ENCODE measurements at places on chromosomes 16 and 17.

DNA sequence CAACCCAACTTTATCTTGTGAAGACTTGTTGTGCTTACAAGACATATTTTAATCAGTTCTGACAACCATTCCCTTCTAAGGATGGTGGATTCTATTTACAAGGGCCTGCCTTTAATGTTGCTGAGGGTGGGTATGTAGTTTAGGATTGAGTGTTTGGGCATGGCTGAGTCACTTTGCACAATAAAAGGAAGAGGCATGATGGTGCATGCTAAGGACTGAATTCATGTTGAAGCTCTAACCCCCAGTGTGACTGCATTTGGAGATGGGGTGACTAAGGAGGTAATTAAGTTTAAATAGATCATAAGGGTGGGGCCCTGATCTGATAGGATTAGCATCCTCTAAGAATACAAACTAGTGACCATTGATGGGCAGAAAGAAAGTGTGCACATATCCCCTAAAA lies 196.1 kb upstream of the HS3ST3A1 start:
- no peak for DNase-seq

DNA sequence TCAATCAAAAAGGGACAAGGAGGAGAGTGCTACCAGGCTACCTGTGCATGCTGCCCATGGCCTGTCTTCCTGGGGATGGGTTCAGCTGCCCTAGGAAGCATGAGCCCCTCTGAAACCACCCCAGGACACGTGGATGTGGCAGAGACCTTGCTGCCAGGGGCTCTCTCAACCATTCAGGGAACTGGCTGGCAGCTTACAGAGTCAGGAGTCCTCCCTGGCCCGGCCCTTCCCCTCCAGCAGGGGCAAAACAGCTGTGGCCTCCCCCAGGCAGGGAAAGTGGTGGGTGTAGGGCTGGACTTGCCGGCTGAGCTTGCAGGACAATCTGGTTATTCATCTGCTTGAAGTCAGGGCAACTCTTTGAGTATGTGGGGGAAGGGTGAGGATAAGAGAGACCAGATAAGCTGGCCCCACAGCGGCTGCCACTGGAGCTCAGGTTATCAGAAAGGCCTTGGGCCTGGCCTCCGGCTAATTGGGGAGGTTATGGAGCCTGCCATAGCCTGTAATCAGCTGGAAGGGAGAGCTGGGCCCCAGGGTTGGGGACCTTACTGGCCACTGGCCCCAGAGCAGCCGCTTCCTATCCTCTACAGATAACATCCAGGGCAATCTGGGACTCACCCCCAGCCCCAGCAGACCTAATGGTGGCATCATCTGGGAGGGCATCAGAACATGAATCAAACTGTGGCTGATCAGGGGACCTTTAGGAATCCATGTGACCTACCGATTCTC lies 5.6 kb upstream of the TBX2 start:
- peak; percentile 13 for DNase-seq

GRCh38 chr16:79055251-79055970 lies 545.1 kb downstream of the MAF start:
- DNase-seq, result no peak

GRCh38 chr16:23836404-23837311 lies 875 bp downstream of the PRKCB start:
- peak; percentile 37 for DNase-seq

GRCh38 chr17:42109086-42109485 lies 3.4 kb downstream of the DHX58 start:
- no peak for DNase-seq

DNA sequence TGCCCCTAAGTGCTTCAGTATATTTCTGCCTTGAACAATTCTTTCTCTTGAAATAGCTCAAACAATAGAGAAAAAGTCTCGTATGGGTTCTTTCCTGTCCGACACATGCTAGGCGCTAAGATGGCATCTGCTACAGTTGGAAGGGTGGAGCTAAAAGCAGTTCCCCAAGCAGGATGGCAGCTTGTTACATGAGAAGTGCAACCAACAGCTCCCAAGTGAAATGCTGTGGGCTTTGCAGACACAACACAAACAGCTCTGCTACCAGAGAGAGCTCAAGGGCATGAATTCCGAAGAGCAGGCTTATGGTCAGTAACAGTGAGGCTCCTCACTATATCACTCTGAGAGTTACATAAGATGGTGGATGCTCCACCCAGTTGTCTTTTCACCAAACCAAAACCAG lies 83.8 kb downstream of the VPS53 start:
- no peak for DNase-seq

GRCh38 chr17:77353684-77354419 lies 213.1 kb downstream of the SEC14L1 start:
- no peak for DNase-seq

GRCh38 chr16:88700636-88701482 lies 5.3 kb downstream of the RNF166 start:
- no peak for DNase-seq

- no peak for DNase-seq
Observed at GRCh38 chr17:9798724-9799123, 7.3 kb upstream of the DHRS7C start.

GRCh38 chr17:12256380-12256995 lies 235.8 kb downstream of the MAP2K4 start:
- peak; percentile 23 for DNase-seq

- DNase-seq, result peak; percentile 72
Observed at GRCh38 chr16:15642557-15643047, 352 bp downstream of the MARF1 start.

GRCh38 chr17:63681530-63681929 lies 18.4 kb downstream of the LIMD2 start:
- no peak for DNase-seq

GRCh38 chr16:12311877-12312276 lies 335.3 kb downstream of the SNX29 start:
- DNase-seq, result no peak

GRCh38 chr17:47736501-47737495 lies 3.8 kb downstream of the TBX21 start:
- no peak for DNase-seq

GRCh38 chr17:59513934-59514841 lies 51.2 kb upstream of the DHX40 start:
- peak; percentile 29 for DNase-seq

DNA sequence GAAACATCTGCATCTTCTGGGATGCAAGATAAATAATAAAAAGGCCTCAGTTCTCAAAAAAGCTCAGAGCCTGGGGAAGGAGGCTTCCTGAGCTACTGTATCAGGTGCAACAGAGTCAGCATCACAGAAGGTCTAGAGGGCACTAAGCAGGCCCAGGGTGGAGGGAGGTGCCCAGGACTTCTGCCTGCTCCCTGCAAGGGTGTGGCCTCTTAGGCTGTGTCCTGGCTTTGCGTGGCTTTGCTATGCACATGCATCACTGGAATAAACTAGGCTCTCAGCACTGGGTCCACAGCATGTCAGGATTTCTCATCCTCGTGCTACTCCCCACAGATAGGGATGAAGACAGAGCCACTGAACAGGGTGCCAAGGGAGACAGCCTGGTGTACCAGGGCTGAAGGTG lies 25.5 kb downstream of the CDK5R1 start:
- no peak for DNase-seq

GRCh38 chr16:55500530-55501011 lies 8.3 kb upstream of the LPCAT2 start:
- no peak for DNase-seq

- no peak for DNase-seq
Observed at GRCh38 chr16:79510879-79511278, 89.7 kb downstream of the MAF start.

- DNase-seq, result no peak
Observed at GRCh38 chr16:12398029-12398682, 405.5 kb downstream of the CPPED1 start.

GRCh38 chr17:76276461-76277299 lies 11.5 kb downstream of the UBALD2 start:
- no peak for DNase-seq

- DNase-seq, result no peak
Observed at GRCh38 chr16:53773150-53773846, 69.3 kb downstream of the FTO start.

DNA sequence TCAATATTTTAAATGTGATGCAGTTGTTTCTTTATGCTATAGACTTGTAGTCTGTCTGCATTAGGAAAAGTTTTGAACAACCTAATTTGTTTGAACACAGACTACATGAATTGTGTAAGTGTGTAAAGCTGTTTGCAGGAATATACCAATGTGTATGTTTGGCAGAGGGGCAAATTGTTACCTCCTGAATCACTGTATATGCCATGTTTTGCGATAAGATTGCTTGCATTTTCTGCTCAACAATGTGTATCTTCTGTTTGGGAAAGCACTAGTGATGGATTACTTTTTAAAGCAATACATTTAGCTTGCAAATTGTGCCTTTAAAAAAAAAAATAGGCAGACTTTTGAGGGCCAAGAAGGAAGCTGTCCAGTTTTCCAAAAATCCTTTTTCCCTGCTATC lies 14.6 kb downstream of the RBBP6 start:
- DNase-seq, result no peak

- DNase-seq, result no peak
Observed at GRCh38 chr16:8903004-8903403, 20.9 kb downstream of the LITAFD start.

GRCh38 chr16:13471036-13471435 lies 448.9 kb upstream of the ERCC4 start:
- no peak for DNase-seq

DNA sequence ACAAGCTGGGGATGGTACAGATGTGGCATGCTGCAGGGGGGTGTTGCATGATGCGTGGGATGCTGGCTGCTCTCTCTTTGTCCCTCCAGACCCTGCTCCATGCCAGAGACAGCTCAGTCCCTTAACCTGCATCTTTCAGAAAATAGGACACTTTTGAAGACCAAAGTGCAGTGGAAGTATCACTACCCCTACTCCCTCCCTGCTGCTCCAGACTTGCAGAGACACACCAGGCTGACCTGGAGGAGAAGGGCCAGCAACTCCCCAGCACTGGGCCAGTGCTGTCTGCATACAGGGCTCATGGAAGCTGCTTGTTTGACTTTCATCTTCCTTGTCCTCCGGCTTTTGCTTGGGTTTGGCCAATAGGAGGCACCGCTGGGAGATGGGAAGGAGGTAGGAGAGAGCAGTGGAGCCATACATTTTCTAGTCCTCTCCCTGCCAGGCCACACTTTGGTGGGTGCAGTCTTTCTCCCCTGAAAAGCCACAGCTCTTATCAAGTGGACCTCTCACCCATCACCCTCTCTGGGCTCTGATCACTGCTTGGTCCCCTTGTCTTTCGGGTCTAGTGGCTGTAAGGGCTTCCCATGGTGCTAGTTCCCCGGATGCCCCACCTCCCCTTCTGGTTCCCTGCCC lies 46.1 kb upstream of the NKD1 start:
- no peak for DNase-seq

- DNase-seq, result no peak
Observed at GRCh38 chr17:49069585-49070273, 62.8 kb upstream of the B4GALNT2 start.

DNA sequence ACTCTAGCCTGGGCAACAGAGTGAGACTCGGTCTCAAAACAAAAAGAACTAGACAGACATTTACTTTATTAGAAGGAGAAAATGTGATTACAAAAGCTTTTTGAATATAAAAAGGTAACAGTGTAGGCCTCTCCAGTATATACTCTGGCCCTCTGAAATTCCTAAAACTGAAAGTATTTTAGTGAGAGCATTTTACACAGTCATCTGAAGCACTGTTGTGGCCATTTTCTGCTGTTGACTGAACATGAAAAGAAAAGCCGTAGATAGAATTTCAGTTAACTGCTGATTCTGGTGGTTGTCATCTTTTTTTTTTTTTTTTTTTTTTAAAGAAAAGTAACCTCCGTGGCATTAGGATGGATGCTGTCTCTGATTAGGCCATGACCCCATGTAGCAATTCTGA lies 15.6 kb downstream of the DUSP14 start:
- no peak for DNase-seq

DNA sequence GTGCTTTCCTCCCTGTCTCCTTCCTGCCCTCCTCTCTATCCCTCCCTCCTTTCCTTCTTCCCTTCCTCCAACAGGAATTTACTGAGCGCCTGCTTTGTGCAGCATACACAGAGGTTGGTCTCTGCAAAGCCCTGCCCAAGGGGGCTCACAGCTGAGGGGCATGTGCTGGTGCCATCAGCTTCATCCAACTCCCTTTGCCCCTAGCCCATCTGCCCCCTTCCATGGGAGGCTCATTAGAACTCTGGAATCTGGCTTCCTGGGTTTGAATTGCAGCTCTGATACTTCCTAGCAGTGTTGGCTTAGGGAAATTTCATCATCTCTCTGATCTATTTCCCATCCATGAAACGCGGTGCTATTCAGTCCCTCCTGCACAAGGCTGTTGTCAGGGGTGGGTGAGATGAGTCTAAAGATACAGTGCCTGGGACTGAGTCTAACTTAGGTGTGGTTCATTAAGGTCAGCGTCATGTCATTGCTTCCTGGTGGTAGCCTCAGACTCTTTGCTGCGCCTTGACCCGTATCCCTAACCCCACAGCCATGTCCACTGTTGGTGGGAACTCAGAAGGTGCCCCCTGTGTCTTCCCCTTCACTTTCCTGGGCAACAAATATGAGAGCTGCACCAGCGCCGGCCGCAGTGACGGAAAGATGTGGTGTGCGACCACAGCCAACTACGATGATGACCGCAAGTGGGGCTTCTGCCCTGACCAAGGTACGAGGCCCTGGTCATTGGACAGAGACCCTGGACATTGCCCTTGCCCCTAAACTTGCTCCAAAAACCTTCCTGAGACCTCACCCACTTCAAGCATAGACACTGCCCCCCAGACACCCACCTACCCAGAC lies 10.3 kb downstream of the MMP2 start:
- no peak for DNase-seq

DNA sequence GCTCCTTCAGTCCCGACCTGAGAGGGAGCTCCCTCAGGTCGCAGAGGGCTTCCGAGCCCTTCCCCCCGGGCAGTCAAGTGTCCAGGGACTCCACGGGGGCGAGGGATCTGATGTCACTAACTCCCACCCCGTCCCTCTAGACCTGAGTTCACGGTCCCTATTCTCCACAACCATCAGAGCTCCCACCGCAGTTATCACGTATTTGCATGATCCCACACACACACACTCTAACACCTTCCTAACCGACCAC lies 3.7 kb upstream of the PER1 start:
- no peak for DNase-seq

GRCh38 chr17:61825448-61826137 lies 37.7 kb downstream of the BRIP1 start:
- DNase-seq, result no peak

- DNase-seq, result no peak
Observed at GRCh38 chr16:13856811-13857511, 63.0 kb upstream of the ERCC4 start.

DNA sequence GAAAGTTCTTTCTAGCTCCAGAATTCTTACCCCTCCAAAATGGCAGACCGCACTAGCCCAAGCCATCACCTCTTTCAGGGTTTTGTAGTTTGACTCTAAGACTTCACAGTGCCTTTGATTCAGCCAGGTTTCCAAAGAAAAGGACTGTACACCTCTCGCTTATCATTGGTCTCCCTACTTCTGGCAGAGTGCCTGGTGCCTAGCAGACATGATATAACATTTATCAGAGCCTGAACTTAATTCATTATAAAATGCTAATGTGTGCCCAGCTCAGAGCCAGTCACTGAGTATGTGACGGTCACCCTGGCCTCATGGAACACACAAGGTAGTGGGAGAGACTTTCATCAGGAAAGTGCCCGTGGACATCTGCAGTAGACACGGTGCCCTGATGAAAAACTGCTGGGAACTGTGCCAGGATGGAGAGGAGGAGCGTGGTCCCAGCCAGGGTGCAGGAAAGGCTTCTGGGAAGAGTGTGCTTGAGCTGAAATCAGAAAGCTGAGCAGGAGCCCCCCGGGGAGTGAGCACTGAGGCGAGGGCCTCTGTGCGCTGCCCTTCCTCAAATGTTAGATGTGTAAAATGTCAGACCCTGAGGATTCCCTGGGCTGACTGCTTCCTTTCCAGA lies 34.3 kb upstream of the LGALS9 start:
- DNase-seq, result no peak
